ENCODE measurements at places on chromosomes 12 and 14. TPM values are rescaled to one million over a fixed set of nuclear protein-coding genes. Genes with fewer than 3 reads are reported as not detected.

DNA sequence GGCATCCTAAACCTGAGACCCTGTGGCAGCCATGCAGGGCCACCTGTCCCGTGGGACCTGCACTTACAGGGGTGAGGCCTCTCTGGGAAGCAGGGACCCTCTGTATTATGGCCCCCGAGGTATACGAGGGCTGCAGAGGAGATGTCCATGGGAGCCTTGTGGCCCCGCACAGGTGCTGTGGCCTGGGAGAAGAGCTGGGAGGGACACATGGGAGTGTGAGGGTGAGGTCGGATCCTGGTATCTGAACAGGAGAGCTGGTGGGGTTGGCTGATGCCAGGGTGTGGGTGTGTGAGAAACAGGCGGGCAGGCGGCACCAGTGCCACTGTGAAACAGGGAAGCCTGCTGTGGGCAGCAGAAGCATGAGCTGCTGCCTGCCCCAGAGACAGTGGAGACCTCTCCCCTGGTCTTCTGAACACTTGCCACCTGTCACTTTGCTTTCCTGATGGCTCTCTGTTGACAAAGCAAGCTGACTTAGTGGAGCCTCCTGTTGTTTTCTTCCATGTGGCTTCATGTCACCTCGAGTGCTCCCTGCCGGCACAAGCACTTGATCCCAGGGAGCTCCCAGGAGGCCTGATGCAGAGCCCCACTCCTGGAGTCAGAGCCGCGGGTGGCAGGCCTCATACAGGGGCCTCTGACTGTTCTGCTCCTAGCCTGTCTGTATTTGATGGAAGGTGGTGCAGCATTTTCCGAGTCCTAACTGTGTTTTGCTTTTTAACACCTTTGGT lies 19.8 kb upstream of the AMN start:
- no peak for DNase-seq

DNA sequence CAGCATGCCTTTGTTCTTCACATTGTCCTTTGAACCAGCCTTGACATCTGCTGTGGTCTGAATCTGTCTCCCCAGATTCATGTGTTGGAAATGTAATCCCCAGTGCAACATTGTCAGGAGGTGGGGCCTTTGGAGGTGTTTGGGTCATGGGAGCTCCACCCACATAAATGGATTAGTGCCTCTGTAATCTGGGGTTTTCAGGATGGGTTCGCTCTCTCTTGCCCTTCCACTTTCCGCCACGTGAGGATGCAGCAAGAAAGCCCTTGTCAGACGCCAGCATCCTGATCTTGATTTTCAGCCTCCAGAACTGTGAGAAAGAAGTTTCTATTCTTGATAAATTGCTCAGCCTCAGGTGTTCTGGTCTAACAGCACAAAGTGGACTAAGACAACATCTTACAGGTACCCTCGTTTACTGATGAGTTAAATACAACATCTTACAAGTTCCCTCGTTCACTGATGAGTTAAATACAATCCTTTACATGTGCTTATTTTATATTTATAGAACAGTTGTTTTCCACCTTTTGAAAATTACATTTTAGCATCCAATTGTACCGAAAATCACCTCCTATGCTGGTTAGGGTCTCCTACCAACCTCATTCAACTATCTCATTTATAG lies 54.4 kb upstream of the RIMBP2 start:
- DNase-seq: no peak

DNA sequence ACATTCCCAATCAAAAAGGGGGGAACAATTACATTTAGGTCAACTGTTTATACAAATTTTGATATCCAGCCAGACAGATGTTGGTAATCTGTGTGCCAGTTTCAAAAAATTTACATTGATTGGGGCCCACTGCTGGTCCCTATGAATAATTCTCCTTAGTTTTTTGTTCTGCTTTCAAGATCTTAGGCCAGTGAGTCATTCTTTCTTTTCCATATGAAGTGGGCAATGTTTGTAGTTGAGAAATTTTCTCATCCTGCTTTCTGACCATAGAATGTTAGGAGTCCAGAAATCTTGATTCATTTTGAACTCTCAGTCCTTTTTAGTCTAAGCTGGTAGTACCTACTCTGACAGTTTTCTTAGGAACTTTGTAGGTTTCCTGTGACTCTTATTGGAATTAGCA lies 244.3 kb downstream of the DIO2 start:
- no peak for DNase-seq

DNA sequence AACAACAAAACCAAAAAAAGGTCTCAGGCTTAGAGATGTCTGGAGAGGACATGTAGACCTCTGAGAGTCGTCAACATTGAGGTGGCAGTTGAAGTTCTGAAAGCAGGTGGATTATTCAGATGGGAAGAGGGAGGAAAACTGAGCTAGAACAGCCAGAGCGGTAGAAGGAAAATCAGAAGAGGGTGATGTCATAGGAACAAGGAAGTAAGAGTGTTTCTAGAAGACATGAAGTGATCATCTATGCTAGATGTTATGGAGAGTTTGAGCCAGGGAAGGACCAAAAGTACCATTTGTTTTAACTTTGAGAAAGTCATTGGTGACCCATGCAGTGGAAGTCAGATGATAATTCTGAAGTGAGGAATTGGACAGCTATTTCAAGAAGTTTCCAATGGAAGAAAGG lies 316.2 kb upstream of the RGS6 start:
- no peak for DNase-seq

- DNase-seq: no peak
Observed at GRCh38 chr12:30980955-30981662, 54.6 kb downstream of the TSPAN11 start.

DNA sequence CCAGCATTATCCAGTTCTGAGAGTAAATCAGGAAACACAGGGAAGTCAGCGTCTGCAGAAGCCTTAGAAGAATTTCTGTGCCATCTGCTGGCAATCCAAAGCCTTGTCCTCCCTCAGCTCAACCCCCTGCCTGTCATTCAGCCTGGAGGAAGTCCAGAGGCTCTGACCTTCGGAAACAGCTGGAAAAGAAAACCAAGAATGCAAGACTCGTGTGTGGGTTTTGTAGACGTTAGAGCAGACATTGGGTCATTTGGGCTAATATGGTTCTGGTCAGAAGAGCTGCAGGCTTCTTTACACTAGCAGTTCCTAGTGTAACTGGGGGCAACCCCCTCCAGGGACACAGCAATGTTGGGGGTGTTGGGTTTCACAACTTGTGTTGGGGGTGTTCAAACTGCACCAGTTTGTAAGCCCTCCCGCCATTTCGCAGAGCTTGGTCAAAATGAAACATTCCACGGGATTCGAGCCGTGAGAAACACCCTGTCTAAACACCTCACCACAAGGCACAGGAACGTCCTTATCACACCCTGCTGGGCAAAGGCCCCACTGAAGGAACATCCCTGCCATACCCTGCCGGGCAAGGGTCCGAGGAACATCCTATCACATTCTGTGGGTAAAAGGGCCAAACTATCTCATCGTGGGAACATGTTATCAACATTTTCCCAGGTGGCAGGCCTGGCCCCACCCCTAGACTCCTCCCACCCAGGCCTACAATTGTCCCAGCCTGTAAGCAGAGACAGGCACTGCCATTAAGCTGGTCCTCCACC lies 21.0 kb upstream of the SERPINA4 start:
- DNase-seq: no peak

The SLC22A17 gene
- 6.4 TPM for total RNA-seq

The RGS6 gene
- total RNA-seq: 9.2 TPM

The TCP11L2 gene
- total RNA-seq: 31.2 TPM

The KRT5 gene
- 413 TPM for total RNA-seq

Data from breast epithelium (tissue), 4 donors.